ENCODE measurements at places on chromosomes 2 and 18.

- DNase-seq = no peak
These were observed 82.5 kb downstream of the THNSL2 start for GRCh38 chr2:88252646-88253045.

DNA sequence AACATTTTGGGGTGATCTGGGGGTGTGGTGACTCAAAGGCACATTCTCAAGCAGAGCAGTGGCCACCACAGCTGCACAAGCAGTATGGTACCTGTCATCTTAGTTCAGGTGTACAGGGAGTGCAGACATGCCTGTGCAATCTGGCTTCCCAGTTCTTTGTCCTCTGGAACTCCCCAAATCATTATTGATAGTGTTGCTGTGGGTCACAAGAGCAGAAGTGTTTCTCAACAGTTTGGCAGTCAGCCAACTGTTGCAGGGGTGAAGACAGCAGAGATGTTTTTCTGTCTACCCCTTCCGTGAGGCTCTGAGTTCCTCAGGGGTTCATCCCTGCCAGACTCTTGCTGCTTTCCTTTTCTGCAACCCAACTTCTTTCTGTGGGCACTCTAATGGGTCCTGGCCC lies 206.5 kb upstream of the ZSWIM2 start:
- peak; percentile 8 for DNase-seq

DNA sequence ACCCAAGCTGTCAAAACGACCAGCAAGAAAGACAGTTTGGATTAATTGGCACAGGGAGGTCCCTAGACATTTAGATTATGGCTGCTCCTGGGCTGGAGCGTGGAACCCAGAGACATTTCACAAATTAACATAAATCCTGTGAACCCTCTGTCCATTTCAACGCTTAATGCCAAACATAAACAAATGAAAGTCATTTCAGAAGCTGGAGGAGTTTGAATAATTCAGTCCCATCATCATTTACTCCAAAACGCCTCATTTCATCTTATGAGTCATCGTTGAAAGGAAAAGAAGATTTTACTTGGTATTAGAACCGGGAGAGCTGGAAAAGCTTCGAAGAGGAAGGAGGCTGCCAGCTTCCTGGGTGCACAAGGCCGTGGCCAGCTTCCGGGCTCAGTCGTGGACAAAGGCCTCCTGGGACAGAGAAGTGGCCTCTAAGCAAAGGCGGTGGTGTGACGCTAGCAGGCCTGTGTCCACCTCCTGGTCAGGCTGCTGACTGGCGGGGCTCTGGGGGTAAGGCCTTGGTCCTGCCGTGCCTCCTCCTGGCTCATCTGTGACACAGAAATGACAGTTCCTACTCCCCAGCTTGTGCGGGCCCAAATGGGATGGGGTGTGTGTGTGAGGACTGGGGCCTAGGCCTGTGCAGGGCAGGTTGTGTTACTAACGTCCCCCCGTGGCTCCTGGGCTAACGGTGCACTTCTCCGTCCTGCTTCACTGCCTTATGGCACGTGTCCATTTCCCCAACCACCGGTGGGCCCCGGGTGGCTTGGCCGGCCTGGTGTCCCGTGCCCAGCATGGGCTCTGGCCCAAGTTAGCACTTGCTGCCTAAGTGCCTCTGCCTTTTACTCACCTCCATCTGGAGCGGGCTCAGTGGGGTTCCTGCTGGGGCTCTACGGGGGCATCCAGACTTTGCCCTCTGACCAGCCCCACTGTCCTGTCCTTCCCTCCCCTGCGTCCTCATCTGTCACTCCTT lies 71.6 kb downstream of the RRM2 start:
- DNase-seq = no peak

DNA sequence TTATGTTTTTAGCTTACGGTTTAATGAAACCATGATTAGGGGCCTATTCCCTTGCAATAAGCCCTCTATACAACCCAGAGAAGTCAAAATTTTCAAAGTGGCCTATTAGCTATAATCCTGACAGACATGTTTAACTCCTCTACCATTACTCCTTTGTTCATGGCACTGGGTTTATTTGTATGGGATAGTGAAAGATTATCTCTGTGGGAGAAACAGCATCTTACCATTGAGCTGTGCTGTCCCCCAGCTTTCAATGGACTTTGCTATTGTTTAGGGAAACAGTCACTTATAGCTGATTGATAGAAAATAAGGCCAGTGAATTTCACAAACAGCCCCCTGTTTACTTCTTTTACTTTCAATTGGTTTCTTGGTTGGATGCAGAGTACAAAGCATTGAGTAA lies 675.2 kb upstream of the GCFC2 start:
- no peak for DNase-seq

- DNase-seq = no peak
These were observed 104.6 kb downstream of the SMC6 start for GRCh38 chr2:17649026-17649425.

GRCh38 chr2:182980115-182980514 lies 58.1 kb downstream of the NCKAP1 start:
- peak; percentile 75 for DNase-seq

DNA sequence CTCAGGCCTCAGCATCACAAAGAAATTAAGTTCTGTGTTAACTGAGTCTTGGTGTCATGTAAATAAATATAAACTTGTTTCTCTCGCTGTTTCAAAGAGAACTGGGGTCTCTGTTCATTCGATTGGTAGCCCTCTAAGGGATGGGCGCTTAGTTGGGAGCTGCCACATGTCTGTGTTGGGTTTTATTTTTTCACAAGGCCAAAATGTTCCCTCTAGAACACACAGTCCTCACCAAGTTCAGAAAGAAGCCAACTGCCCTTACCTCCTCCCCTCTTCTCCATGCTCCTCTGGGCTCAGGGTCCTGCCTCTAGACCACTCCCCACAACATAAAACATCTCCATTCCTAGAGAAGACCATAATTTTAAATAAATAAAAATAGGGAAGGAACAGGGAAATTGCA lies 490.9 kb downstream of the TNS1 start:
- no peak for DNase-seq

DNA sequence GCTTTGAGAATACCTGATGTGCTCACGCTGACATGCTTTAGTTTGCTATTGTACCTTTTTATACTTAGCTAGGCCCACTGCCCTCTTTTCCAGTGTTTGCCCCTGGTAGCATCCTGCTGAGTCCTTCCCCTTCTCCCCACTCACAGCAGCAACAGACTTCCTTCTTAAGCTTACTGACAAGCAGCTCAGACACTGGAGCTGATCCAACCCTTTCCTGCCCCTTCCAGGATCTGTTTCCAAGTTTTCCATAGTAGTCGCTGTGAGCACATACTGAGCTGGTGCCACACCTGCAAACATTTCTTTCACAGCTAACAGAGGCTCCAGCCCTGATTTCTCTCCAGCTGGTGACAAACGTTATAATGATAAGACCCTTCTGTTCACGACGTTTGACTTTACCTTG lies 991.4 kb upstream of the CELF4 start:
- no peak for DNase-seq

GRCh38 chr2:186887107-186888090 lies 38.4 kb upstream of the ZSWIM2 start:
- peak; percentile 12 for DNase-seq

Measured in NAMALWA (cell line).